ENCODE measurements at places on chromosomes 6 and 20. TPM values are rescaled to one million over a fixed set of nuclear protein-coding genes. Genes with fewer than 3 reads are reported as not detected.

The PNLDC1 gene
- total RNA-seq: not detected

- H3K36me3 ChIP-seq: peaks cover 12% of the 10 kb centered on the region
- no peak overlapping the region for H3K4me3 ChIP-seq
- H3K27ac ChIP-seq: no peak overlapping the region
- no peak for DNase-seq
Observed at GRCh38 chr6:83867043-83867442, 7.6 kb downstream of the CYB5R4 start.

- peaks cover 12% of the 10 kb centered on the region for H3K4me1 ChIP-seq
- H3K4me3 ChIP-seq: no peak overlapping the region
- no peak for DNase-seq
- no peak overlapping the region for H3K27ac ChIP-seq
Observed at GRCh38 chr6:33433001-33433543, 13.2 kb downstream of the SYNGAP1 start.

DNA sequence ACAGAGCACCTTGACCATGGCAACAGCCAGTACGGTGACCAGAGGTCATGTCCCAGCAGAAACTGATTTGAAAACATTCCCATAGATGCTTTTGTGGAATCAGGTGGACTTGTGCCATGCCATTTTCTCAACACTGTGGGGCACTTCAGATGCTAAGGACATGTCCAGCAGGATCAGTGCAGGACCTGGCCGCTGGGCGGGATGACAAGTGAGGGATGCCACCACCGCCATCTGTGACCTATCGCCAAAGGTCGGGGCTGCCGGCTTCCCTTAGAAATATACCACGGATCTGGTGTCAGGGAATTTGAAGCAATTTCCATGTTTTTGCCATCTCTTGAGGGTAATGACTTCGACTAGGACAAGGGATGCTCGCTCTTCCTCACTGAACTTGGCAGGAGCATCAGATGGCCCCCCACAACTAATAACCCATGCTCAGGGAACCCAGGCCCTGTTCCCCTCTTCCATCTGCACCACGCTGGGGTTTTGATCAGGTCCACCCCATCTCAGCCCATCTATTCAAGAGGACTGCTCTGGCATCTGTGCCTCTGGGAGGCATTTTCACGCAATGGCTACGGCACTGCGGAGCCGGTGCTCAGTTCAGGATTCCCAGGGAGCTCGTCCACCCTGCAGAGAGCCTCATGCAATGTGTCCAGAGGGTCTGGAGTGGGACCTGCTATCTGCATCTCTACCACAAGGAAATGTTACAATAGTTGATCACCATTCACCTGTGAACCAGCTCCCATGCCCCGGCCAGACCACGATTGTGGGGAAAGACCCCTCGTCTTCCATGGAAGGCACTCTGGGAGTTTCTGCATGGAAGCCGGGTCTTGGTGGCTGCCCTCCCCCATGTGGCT, 302.6 kb downstream of the TAF4 start:
- H3K4me1 ChIP-seq: no peaks in the 10 kb centered on the region
- H3K27ac ChIP-seq: no peak overlapping the region
- H3K27me3 ChIP-seq: peaks cover 86% of the 10 kb centered on the region
- no peak for DNase-seq

The TFAP2B gene
- total RNA-seq: 16.7 TPM

The SLC22A2 gene
- 0.02 TPM for total RNA-seq

GRCh38 chr6:138521790-138522189, 22.5 kb upstream of the NHSL1 start:
- H3K36me3 ChIP-seq: no peaks in the 10 kb centered on the region
- peaks cover 3% of the 10 kb centered on the region for H3K4me1 ChIP-seq
- H3K27me3 ChIP-seq: no peaks in the 10 kb centered on the region
- H3K4me3 ChIP-seq: no peak overlapping the region
- H3K27ac ChIP-seq: no peak overlapping the region
- no peak for DNase-seq

The ID1 gene
- total RNA-seq: 71.6 TPM

DNA sequence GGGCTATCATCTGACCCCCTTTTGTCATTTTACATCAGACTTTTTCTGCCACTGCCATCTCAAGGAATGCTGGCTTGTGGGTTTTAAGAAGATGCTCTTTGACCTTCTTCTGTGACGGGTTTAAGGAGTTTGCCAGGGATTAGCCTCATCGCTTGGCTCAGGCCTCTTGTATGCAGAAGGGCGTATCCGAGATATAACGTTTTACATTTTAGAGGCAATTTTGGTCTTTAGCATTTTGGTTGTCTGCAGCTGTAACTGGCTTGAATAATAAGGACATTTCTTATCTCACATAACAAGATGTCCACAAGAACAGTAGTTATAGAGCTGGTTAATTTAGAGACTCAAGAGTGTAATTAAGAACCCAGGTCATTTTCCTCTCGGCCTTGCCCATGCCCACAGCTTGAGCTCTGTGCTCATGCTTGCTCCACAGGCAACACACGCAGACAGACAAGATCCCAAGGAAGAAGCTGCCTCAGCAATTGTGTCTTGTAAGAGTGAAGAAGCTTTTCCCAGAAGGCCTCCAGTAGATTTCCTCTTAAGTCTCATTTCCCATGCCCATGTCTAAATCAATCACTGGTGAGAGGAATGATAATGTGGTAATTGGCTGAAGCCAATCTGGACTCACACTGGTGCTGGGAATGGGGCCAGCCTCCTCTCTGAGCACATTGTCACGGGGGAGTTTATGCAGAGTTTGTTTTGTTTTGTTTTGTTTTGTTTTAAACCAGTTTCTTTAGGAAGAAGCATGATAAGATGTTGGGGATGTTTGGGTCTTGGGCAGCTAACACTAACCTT, 36.8 kb downstream of the PTCHD4 start:
- DNase-seq: no peak
- H3K4me3 ChIP-seq: no peak overlapping the region
- H3K27ac ChIP-seq: no peak overlapping the region
- no peaks in the 10 kb centered on the region for H3K36me3 ChIP-seq
- H3K27me3 ChIP-seq: no peaks in the 10 kb centered on the region
- H3K4me1 ChIP-seq: no peaks in the 10 kb centered on the region

DNA sequence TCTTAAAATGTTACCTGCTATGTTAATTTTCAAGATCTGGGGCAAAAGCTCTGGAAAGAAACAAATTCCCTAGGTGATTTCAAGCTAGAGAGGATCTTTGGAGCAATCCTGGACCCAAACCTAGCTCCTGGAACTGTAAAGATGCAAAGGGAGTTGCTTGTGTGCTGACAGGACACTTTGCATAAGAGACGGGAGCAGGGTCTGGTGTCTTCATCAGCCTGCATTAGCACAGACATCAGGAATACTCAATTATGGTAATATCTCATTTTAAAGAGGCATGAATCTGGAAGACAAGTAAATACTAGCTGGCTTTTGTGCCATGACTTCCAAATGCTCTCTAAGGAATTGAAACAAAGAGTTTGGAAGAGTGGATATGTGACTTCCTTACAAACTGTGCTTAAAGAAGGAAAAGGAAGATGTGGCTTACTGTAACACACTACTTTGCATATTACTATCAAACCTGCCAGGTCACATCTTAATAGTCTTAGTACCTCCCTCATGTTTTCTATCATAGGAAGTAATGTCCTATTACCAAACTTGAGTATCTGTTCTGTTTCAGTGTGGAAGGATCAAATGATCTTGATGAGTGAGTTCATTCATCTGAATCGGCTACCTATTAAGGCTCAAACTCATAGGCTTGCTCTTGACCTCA, 193.4 kb downstream of the ALDH8A1 start:
- H3K27ac ChIP-seq: no peak overlapping the region
- H3K27me3 ChIP-seq: no peaks in the 10 kb centered on the region
- no peaks in the 10 kb centered on the region for H3K4me1 ChIP-seq
- DNase-seq: no peak
- H3K4me3 ChIP-seq: no peak overlapping the region

- peak; percentile 26 for DNase-seq
- H3K4me3 ChIP-seq: no peak overlapping the region
- H3K27ac ChIP-seq: peak overlapping the region; percentile 36
Observed at GRCh38 chr6:107543567-107543966, 53.6 kb downstream of the SOBP start.
